ENCODE measurements at places on chromosomes 12 and 14.
A peak's percentile ranks its signal among the peaks of the same experiment; 100 is the strongest.

- no peak for DNase-seq
Measured at GRCh38 chr14:69428289-69428998, 30.0 kb downstream of the SLC39A9 start.

- no peak for DNase-seq
Measured at GRCh38 chr12:108342985-108343384, 3.9 kb upstream of the CMKLR1 start.

DNA sequence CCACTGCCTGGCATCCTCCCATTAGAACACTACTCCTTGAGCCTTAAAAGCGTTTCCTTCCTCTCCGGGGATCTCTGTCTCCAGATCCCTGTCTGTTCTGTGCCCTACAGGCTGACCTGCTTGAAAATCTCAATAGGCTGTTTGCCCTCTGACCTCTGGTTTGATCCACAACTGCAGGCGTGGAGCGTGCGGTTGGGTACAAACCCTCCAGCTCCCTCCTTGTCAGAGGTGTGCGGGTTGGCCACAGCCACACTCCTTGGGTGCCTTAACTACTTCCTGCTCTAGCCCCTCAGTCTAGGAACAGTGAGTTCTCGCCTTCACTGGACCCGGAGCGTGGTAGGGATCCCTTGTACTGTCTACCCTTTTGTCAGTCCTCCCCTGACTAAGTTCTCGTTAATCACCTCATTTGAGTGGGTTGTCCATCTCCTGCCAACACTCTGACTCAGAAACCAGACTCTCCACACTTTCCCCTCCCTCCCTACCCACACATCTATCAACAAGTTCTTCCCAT is 33.1 kb downstream of the CMKLR1 start:
- peak; percentile 52 for DNase-seq

DNA sequence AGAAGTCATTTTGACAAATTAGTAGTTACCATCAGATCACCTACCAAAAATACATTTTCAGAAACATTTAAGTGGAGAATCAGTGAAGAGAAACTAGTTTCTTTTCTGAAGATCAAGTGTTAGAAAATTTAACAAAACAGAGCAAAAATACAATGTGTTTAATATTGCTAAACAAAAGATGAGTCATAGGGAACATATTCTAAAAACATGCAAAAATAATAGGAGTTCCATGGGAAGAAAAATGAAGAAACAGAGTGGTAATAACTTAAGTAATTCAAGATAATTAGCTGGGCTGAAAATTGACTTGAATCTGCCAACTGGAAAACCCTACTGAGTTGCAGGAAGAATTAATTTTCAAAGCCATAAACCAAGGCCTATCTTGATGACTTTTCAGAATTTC is 111.5 kb upstream of the KITLG start:
- no peak for DNase-seq

- no peak for DNase-seq
Measured at GRCh38 chr12:113155060-113155459, 5.5 kb downstream of the CFAP73 start.

- DNase-seq = peak; percentile 58
Measured at GRCh38 chr12:47753021-47754001, 5.4 kb downstream of the RAPGEF3 start.

GRCh38 chr12:92462527-92462926 is 240.3 kb upstream of the PLEKHG7 start:
- DNase-seq = no peak

DNA sequence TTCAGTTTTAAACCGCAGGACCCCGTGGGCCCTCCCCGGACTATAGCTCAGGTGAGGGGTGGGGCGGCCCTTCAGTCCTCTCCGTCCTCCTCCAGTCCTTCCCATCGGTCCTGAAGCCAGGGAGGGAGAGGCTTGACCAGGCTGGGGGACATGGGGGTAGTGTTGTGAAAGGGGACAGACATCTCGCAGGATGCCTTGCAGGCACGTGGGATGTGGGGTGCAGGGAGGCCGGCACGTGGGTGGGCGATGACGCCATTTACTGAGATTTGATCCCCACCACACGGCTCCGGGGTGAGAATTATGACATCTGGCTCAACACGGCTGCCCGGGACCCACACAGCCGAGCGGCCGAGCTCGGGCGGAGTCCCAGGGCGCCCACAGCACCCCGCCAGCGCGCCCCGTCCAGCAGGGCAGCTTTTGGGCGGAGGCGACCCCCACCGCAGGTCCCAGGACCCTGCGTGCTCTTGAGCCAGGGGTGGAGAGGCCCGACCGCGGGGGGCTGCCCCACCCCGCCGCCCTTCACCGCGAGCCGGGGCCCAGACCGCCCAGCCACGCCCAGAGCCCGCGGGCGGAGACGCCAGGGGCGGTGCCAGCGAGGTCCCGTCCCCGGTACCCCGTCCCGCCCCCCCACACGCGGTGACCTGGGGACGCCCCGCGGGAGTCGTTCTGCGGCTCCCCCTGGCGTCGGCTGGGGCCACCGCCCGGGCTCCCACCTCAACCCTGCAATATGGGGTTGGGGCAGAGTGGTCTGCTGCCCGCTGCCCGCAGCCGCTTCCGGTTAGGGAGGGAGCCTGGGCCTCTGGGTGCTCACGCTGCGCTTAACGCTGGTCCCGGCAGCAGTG is 3.3 kb upstream of the EXOC3L4 start:
- peak; percentile 61 for DNase-seq

- DNase-seq = no peak
Measured at GRCh38 chr12:2543801-2544200, 251.0 kb upstream of the FKBP4 start.

DNA sequence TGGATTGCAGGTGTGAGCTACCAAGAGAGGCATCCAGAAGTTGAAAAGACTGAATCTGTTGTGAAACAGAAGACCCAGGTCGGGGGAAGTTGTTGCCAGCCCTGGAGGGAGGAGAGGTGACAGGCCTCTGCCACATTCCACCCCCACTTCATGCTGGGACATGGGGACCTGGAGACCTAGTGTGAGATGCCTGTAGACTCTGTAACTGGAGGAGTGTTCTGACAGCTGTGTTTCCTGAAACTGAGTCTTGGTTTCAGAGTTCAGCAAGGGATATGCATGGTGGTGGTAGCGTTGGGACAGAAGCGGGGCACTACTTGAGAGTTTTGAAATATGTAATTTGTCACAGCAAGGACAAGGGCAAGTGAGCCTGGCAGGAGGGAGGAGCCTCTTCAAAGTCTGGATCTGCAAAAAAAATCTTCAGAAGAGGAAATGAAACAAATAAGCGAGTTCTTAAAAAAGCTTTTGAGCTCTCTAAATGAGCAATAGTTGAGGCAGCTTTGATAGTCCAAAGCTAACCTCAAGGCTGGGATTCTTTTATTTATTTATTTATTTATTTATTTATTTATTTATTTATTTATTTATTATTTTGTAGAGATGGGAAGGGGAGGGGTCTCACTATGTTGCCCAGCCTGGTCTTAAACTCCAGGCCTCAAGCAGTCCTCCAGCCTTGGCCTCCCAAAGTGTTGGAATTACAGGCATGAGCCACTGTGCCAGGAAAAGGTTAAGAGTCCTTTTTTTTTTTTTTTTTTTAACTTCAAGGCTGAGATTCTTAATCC is 58.9 kb upstream of the EEA1 start:
- DNase-seq = no peak

GRCh38 chr14:77746064-77746702 is 14.8 kb downstream of the SNW1 start:
- DNase-seq = no peak

DNA sequence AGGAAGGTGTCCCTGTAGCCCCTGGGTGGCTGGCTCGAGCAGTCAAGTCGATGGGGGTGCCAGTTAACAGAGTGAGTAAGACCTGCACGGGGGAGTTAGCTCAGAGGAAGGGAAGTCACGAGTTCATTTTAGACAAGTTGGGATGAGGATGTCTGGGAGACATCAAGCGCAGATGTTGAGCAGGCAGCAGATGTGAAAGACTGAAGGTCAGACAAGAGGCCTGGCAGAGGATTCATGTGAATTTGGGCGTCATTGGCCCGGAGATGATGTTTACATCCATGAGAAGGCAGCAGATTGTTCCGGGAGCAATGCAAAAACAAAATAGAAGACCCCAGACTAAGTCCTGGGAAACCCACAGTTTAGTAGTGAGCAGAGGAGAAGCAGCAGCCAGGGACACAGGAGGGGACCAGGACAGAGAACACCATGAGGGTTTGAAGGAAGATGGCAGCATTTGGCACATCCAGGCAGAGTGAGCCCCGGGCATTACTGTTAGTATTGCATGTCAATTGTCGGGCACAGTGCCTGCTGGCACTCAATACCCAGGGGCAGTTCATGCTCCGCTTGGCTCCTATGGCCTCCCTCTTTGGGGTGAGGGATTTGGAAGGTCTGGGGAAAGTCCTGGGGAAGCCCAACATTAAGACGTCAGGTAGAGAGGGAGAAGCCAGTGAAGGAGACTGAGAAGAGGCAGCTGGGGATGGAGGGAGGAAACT is 15.1 kb downstream of the LTBP2 start:
- no peak for DNase-seq

- DNase-seq = no peak
Measured at GRCh38 chr14:104367866-104368750, 211.5 kb upstream of the C14orf180 start.

- no peak for DNase-seq
Measured at GRCh38 chr12:89216211-89216952, 135.9 kb downstream of the DUSP6 start.

DNA sequence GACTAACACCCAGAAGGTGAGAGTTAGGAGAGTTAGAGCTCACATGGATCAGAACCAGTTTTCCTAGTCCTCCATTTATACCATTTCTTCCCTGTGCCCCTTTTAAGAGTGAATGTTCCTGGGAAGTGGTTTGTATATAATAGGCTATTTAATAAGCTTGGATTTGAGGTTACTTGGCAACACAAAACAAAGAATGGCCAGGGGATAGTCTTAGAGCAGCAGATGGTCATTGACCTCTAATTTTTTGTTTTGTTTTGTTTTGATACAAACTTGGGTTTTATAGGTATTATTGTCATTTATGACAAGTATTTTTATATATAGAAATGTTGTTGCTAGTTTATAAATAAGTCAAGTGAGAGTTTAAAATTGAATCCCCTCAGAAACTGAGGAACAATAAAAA is 35.8 kb downstream of the VEZT start:
- no peak for DNase-seq

DNA sequence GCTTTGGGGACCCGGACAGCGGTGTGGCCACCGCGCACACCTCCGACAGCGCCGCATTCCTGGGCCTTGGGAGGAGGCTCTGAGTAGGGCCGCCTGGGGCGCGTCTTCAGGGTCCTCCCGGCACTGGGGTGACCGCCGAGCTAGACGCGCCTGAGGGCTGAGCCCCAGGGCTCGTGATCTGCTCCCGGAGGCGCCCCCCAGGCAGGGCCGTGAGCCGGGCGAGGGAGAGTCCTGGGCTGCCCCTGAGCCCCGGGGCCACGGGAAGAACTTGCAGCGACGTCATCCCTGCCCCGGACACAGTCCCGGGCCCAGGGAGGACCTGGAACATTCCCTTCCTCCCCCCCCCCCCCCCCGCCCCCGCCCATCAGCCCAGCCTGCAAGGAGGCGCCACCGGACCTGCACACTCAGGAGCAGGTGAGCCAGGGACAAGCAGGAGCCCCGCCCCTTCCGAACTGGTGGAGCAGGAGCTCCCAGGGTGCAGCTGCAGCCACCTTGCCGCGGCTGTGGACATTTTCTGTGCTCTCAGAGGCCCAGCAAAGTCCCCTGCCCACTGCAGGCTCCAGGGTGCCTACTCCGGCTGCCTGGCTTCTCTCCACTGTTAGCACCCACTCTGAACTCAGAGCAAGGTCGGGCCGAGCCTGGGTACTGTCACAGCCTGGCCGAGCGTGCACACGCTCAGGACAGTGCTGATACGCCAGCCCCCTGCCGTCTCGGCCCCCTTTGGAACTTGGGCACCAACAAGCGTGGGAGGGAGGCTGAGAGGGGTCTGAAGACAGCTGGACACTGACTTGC is 50.7 kb downstream of the A2M start:
- DNase-seq = peak; percentile 30

DNA sequence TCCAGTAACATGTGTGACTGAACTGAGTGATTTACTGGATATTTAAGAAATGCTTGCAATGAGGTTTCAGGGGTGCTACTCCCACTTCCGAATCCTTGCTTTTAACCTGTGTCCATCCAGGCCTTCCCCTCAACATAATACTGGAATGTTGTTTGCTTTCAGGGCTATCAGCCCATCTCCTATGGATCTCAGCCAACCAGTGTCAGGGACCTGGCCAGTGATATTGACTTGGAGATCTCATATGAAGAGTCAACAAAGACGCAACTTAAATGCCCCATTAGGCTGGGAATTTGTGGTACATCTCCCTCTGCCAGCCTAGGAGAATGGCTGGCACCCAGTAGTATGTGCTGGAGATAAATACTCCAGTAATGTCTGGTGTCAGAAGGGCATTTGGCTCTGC is 889 bp upstream of the IFT43 start:
- no peak for DNase-seq

DNA sequence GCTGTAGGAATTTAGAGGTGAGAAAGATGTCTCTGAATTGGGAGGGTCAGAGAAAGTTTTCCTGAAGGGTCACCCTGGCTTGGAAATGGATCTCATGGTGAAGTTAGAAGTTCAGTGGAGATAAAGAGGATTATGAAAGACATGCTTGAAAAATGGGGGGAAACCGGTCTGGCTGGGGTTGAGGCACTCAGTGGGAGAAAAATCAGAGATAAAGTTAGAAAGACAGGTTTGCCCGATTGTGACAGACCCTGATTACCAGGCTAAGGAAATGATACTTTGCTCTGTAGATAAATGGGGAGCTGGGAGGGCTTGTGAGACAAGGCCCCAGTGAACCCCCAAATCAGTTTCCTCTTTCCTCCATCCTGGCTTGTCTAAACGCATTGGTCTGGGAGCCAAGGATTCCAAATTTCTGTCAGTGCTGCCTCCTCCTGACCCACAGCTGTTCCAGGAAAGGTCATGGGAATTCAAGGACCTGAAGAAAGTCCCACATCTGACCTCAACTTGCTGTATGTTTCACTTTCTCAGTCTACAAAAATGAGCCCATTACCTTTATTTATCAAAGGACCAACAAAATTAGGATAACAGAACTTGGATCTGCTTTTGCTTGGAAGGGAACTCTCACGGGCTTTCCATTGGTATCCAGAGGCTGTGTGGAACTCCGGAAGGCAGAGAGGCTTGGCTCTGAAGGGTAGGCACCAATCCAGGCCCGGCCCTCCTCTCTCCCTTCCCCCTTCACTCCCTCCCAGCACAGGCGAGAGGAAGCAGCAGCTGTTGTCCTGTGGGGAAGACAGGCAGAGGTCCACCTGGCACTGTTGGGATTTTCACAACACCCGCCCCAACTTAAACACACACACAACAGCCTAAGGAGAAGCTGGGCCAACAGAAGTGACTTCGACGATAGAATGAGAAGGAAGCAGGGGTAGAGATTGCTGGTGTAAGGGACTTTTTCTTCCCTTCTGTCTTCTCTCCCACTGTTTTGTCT is 3.4 kb upstream of the RNASE7 start:
- peak; percentile 23 for DNase-seq

DNA sequence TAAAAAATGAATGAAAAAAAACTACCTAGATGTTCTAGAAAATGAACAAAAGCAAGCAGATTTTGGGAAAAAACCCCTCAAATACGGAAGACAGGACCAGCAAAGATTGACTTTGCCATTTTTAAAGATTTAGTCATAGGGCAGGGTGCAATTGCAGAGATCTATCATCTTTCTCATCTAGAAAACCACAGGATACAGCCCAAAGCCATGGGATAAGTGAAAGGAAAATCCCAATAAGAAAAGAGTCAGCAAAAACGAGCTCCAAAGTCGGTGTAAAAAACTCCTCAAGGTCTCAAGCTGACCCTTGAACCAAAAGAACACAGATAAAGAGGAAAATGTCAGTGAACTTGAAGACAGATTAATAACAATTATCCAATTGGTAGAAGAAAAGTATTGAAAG is 28.0 kb downstream of the CEP290 start:
- DNase-seq = peak; percentile 65
